ENCODE measurements at places on chromosomes 16 and 17.

- DNase-seq, result no peak
Observed at GRCh38 chr16:24801761-24802302, 43.9 kb upstream of the SLC5A11 start.

DNA sequence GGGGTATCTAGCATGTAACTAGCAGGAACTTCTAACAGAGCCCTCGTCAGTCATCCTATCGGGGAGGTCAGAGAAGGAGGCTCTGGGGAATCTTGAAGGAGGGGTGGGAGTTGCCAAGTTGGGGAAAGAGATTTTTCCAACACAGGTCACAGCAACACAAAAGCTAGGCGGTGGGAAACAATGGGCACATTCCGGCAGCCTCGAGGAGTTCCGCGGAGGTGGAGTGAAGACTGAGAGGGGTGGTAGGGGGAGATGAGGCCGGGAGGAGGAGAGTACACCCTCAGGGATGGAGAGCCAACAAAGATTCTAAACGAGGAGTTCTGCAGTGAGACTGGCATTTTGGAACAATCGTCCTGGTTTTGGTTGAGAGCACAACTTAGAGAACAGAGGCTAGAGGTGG lies 13.5 kb upstream of the CALB2 start:
- DNase-seq, result no peak

- DNase-seq, result peak; percentile 34
Observed at GRCh38 chr16:89374393-89374960, 115.9 kb downstream of the ANKRD11 start.

GRCh38 chr17:73856556-73856955 lies 212.3 kb upstream of the SDK2 start:
- DNase-seq, result no peak

GRCh38 chr16:4801962-4802658 lies at the start of gene ROGDI:
ROGDI (minus strand) TSS chr16:4802633; CDS start chr16:4802571, 62 bp downstream.
- DNase-seq, result no peak

DNA sequence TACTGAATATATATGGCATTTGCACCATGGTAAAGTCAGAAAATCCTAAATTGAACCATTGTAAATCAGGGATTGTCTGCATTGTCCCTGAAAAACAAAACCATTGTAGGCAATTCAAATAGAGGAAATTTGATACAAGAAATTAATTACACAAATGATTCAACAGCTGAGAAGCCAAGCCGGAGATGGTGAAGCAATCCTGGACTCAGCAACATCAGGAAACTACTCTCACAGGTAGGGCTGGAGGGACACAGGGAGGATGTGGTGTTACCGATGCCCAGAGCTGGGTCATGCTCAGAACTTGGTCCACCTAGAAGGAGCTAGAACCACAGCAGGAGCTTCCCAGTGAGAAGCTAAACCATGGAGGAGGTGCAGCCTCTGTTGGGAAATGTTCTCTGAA lies 18.5 kb upstream of the SCNN1B start:
- DNase-seq, result no peak

DNA sequence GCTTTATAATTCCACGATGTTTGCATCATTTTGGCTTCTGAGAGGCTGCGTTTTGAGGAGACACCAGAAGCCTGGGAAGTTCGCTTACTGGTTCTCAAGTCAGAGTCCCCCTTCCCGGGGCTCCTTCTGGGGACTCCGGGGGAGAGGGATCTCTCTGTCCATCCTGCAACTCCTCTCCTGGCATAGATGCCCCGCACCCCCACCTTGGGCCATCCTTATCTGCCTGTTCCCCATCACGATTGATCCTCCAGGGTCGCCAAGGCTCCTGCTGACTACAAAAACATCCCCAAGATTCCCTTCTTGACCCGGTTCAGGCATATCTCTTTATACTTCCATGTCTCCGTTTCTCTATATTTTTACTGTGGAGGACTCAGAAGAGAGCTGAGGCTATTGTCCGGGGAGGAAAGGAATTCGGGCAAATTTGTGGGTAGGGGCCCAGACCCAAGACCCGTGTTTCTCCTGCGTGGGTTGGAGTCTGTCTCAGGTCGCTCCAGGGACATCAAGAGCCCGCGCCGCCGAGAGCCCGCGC lies 18.4 kb upstream of the HOXB13 start:
- DNase-seq, result no peak

GRCh38 chr17:40448639-40449261 lies 5.5 kb downstream of the IGFBP4 start:
- no peak for DNase-seq

GRCh38 chr16:20763461-20764232 lies at the start of gene ACSM3:
ACSM3 (plus strand) TSS chr16:20764014; CDS start chr16:20770035, 6,021 bp downstream.
- peak; percentile 63 for DNase-seq

GRCh38 chr17:72479113-72479512 lies 358.3 kb downstream of the SOX9 start:
- DNase-seq, result no peak

DNA sequence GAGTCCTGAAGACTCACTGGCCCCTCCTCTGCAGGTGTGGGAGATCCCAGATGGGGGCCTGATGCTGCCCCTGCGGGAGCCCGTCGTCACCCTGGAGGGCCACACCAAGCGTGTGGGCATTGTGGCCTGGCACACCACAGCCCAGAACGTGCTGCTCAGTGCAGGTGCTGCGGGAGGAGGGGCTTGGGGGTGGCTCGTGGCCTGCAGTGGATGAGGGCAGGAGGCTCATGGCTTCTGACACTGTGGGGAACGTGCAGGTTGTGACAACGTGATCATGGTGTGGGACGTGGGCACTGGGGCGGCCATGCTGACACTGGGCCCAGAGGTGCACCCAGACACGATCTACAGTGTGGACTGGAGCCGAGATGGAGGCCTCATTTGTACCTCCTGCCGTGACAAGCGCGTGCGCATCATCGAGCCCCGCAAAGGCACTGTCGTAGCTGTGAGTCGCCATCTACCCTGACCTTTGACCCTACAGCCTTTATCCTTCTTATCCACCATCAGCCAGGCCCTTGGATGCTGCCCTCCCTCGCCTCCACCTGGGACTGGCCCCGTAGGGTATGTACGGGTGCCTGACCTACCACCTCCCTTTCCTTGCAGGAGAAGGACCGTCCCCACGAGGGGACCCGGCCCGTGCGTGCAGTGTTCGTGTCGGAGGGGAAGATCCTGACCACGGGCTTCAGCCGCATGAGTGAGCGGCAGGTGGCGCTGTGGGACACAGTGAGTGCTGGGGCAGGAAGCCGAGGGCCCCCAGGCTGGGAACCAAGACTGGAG lies 3.6 kb downstream of the CORO1A start:
- peak; percentile 24 for DNase-seq

DNA sequence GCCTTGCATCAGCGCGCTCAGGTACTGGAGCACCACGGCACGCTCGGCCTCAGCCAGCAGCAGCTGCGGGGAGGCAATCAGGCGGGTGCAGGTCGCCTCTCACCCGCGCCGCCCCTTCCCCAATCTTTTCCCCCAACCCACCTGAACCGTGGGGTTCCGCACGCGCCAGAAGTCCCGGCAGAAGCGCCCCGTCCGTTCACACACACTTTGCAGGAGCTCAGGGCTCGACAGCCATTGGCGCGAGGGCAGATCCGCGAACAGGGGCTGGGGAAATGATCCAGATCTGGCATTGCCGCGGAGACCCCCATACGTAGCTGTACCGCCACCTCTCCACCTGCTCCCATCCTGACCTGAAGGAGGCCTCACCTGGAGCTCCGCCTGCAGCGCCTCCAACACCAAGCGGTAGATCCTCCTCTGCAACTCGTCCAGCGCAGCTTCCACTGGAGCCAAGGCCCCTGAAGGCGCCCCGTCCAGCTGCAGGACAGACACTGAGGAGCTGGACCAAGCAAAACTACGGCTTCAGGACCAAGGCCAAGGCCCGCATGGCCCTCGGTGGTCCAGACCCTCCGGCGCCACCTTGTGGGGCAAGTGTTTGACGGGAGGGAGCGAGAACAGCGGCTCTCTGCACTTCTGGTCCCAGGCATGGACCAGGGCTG lies 1.4 kb upstream of the MATCAP1 start:
- DNase-seq, result peak; percentile 82

DNA sequence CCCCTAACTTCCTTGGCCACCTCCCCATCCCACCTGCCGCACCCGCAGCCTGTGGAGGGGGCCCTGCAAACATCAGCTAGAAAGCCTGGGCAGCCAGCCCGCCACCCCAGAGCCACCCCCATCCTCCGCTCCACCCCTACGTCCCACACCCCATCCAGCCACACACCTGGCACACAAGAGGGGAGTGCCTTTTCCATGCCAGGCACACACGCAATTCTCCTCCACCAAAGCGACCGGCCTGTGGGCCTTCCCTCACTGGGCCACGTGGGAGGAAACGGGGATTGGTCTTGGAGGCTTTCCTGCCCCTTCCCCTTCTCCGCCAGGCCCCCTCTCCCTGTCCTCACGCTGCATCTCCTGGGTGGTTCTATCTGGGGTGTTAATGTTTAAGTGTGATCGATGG lies 48.7 kb upstream of the TNRC6C start:
- no peak for DNase-seq

- peak; percentile 70 for DNase-seq
Observed at GRCh38 chr16:720447-720989, 428 bp upstream of the ANTKMT start.

DNA sequence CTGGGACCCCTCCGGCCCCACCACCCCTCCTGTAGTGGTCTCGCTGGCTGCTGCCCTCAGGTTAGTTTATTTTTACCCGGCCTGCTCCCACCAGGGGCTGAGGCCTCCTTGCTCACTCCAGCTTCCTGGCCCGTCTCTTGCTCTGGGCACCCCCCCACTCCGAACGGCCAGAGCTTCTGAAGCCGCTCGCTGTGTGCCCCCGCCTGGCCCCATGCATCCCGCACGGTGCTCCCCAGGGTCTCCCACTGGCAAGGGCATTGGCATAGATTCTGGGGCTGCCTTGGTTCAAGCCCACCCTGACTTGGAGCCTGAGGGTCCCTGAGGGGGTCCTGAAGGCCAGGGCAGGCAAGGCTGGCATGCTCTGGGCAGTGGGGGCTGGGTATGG lies 186.4 kb downstream of the SEC14L1 start:
- DNase-seq, result no peak

DNA sequence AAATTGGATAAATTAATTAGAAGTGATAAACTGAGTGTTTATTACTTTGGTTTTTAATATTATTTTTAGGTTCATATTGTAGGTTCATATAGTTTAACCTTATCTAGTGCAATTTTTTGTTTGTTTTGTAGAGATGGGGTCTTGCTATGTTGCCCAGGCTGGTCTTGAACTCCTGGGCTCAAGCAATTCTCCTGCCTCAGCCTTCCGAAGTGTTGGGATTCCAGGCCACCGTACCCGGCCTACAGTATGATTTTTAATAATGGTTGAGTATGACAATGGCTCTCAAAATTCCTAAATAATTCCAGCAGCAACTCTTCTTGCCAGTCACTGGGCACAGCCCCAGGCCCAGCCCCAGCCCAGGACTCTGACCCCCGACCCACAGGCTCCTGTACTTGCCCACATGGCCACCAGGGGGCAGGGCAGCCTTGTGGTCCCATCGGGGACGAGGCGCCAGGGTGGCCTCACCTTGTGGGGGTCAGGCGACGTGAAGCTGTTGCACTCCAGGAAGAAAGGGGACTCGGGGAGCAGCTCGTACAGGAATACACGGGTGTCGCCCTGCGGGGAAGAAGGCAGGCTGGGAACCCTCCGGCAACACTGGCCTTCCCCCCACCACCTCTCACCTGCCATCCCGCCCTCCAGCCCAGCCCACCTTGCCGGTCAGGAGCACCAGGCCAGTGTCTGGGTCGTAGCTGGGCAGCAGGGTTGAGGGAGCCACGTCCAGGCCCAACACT lies 7.9 kb upstream of the PAM16 start:
- DNase-seq, result peak; percentile 37

GRCh38 chr17:81371910-81372760 lies 23.1 kb upstream of the BAHCC1 start:
- DNase-seq, result no peak

DNA sequence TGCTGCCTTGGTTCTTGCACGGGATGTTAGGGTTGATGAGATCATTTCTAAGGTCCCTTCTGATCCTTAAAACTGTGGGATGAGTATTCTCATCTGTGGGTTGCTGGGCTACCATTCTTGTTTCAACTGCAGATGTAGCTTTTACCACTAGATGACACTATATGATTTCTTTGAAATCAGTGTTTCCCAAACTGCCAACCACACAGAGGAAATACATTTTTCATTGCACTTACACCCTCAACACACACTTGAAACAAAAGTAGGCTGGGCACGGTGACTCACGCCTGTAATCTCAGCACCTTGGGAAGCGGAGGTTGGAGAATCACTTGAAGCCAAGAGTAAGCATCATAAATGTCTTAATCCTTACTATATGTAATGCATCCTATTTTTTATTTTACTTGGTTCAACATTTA lies 15.3 kb downstream of the LCMT1 start:
- DNase-seq, result peak; percentile 77

- no peak for DNase-seq
Observed at GRCh38 chr17:34117811-34118210, 137.3 kb upstream of the CCL2 start.

- no peak for DNase-seq
Observed at GRCh38 chr17:33811004-33811760, 443.9 kb upstream of the CCL2 start.

- no peak for DNase-seq
Observed at GRCh38 chr17:540631-541030, 174.0 kb downstream of the VPS53 start.

- no peak for DNase-seq
Observed at GRCh38 chr16:81481207-81481821, 36.7 kb downstream of the CMIP start.

- DNase-seq, result no peak
Observed at GRCh38 chr17:61757168-61757567, 106.2 kb downstream of the BRIP1 start.

DNA sequence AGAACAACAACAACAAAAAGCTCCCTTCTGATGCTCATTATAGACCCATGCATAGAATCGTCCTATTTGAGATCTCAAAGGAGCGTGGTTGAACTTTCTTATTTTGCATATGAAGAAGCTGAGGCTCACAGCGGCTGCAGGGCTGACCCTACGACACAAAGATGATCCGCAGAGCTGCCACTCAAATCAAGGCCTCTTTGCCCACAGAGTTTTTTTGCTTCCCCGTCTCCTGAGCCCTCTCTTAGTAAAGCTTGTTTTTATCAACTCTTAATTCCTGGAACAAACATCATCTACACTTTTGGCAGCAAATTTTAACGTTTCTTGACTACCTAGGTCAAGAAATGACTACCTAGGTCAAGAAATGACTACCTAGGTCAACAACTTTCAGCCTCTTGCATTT lies 73.7 kb downstream of the C16orf95 start:
- DNase-seq, result no peak

DNA sequence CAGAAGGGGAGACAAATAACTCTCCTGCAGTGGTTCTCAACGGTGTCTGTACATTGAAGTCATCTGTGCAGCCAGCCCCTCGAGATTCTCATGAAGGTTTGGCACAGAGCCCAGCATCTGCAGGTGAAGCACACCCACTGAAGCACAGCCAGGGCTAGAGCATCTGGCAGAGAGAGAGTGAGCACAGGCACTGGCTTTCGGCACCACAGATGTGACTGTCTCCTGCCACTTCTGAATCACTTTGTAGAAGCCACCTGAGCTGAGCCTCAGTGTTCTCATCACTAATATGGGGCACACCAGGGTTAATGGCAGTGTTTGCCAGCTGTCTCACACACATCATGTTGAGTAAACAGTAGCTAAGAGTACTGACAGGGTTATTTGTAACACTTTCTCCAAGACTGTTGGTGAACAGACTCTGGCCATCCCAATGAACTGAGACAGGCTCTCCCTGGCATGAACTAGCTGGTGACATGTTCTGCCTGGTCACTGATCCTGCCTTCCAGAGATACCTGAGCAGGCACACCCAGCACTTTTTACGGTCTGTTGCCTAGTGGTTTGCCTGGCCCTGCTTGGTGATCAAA lies 10.9 kb downstream of the HSPB9 start:
- no peak for DNase-seq
